Myometrial cell (primary cell): ENCODE measurements at places on chromosomes 6 and 20. TPM values are rescaled to one million over a fixed set of nuclear protein-coding genes. Genes with fewer than 3 reads are reported as not detected.

The HLA-DQA1 gene
- total RNA-seq = not detected in 2 replicates

The RIPOR3 gene
- total RNA-seq = 0.35 and 0.58 TPM in 2 replicates

The STXBP5 gene
- 30.8 and 33.4 TPM in 2 replicates for total RNA-seq

The YIPF3 gene
- 145 and 164 TPM in 2 replicates for total RNA-seq

The HLA-DMB gene
- total RNA-seq = not detected in 2 replicates

The CLPSL1 gene
- total RNA-seq = not detected in 2 replicates

The TTLL9 gene
- not detected in 2 replicates for total RNA-seq

The TMEM170B gene
- under 0.01 and 0.35 TPM in 2 replicates for total RNA-seq

The KCNK5 gene
- not detected in 2 replicates for total RNA-seq

The WFDC10B gene
- not detected in 2 replicates for total RNA-seq

The ULBP3 gene
- total RNA-seq = 10.7 and 13.1 TPM in 2 replicates

The MYCT1 gene
- total RNA-seq = not detected in 2 replicates

The ZNFX1 gene
- 18.1 and 18.5 TPM in 2 replicates for total RNA-seq

The SOX4 gene
- 2.6 and 2.8 TPM in 2 replicates for total RNA-seq

The LTA gene
- not detected in 2 replicates for total RNA-seq

The MUCL3 gene
- not detected in 2 replicates for total RNA-seq

The GNRH2 gene
- 0.35 TPM in 1 of 2 replicates, not detected in the other for total RNA-seq

The RNF217 gene
- 2.6 and 9.0 TPM in 2 replicates for total RNA-seq

The AFG1L gene
- total RNA-seq = 2.9 and 6.0 TPM in 2 replicates

The UBD gene
- not detected in 2 replicates for total RNA-seq

The PIGU gene
- 14.0 and 21.0 TPM in 2 replicates for total RNA-seq

The SLC4A11 gene
- 0.58 and 1.2 TPM in 2 replicates for total RNA-seq

The BPIFB2 gene
- total RNA-seq = not detected in 2 replicates

The PEX7 gene
- 16.4 and 18.8 TPM in 2 replicates for total RNA-seq

The TBC1D32 gene
- total RNA-seq = 4.8 and 5.5 TPM in 2 replicates

The HLA-A gene
- 331 and 425 TPM in 2 replicates for total RNA-seq

The ERVFRD-1 gene
- total RNA-seq = not detected in 2 replicates

The MAP7 gene
- 0.18 and 0.29 TPM in 2 replicates for total RNA-seq

The OPRM1 gene
- total RNA-seq = not detected in 2 replicates

The TRIM15 gene
- not detected in 2 replicates for total RNA-seq

The RCAN2 gene
- 11.2 and 11.7 TPM in 2 replicates for total RNA-seq

The PCSK2 gene
- total RNA-seq = not detected in 2 replicates

The SNAP91 gene
- not detected in 2 replicates for total RNA-seq

The CTCFL gene
- not detected in 2 replicates for total RNA-seq

The C6orf15 gene
- total RNA-seq = not detected in 2 replicates

The TRDN gene
- total RNA-seq = not detected in 2 replicates

The TMEM74B gene
- total RNA-seq = not detected in 2 replicates

The GTF2H4 gene
- 12.4 and 22.3 TPM in 2 replicates for total RNA-seq

The TAAR2 gene
- not detected in 2 replicates for total RNA-seq

The COX4I2 gene
- not detected in 2 replicates for total RNA-seq

The SOBP gene
- total RNA-seq = 0.53 and 1.2 TPM in 2 replicates

The AGPAT4 gene
- total RNA-seq = 2.9 and 10.5 TPM in 2 replicates

The SCRT2 gene
- total RNA-seq = not detected in 2 replicates

The CCN2 gene
- total RNA-seq = 34.0 and 39.3 TPM in 2 replicates

The TMEM14A gene
- total RNA-seq = 45.6 and 50.0 TPM in 2 replicates

The GPLD1 gene
- total RNA-seq = under 0.01 TPM in 1 of 2 replicates, not detected in the other

The MAP3K5 gene
- 40.9 and 50.5 TPM in 2 replicates for total RNA-seq

The SLC22A3 gene
- total RNA-seq = not detected in 2 replicates

The BPIFB1 gene
- total RNA-seq = not detected in 2 replicates

The UNC93A gene
- total RNA-seq = not detected in 2 replicates

The RNF114 gene
- total RNA-seq = 76.1 and 84.2 TPM in 2 replicates

The BHLHE23 gene
- not detected in 2 replicates for total RNA-seq

The CNR1 gene
- total RNA-seq = 2.3 and 4.9 TPM in 2 replicates

The HCRTR2 gene
- not detected in 2 replicates for total RNA-seq
